Activated CD8-positive, alpha-beta T cell treated with anti-CD3 and anti-CD28 coated beads for 36 hours (primary cell): ENCODE measurements at places on chromosomes 11 and 22. TPM values are rescaled to one million over a fixed set of nuclear protein-coding genes. Genes with fewer than 3 reads are reported as not detected.

DNA sequence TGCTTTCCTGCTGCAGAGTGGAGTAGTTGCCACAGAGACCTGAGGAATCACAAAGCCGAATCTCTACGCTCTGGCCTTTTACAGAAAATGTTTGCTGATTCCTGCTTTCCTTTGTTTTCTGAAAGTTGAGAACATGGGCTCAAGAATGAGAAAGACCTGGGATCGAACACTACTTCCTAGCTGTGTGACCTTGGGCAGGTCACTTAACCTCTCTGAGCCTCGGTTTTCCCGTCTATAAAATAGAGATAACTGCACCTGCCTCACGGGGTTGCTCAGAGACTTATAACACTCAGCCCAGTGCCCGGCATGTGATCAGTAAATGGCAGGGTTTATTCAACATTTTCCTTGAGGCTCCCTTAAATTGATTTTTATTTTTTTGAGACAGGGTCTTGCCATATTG, 70.9 kb upstream of the ALX4 start:
- H3K27ac ChIP-seq, result no peak overlapping the region
- H3K4me3 ChIP-seq, result no peak overlapping the region
- DNase-seq, result no peak
- no peaks in the 10 kb centered on the region for H3K4me1 ChIP-seq
- peaks cover 5% of the 10 kb centered on the region for H3K27me3 ChIP-seq

DNA sequence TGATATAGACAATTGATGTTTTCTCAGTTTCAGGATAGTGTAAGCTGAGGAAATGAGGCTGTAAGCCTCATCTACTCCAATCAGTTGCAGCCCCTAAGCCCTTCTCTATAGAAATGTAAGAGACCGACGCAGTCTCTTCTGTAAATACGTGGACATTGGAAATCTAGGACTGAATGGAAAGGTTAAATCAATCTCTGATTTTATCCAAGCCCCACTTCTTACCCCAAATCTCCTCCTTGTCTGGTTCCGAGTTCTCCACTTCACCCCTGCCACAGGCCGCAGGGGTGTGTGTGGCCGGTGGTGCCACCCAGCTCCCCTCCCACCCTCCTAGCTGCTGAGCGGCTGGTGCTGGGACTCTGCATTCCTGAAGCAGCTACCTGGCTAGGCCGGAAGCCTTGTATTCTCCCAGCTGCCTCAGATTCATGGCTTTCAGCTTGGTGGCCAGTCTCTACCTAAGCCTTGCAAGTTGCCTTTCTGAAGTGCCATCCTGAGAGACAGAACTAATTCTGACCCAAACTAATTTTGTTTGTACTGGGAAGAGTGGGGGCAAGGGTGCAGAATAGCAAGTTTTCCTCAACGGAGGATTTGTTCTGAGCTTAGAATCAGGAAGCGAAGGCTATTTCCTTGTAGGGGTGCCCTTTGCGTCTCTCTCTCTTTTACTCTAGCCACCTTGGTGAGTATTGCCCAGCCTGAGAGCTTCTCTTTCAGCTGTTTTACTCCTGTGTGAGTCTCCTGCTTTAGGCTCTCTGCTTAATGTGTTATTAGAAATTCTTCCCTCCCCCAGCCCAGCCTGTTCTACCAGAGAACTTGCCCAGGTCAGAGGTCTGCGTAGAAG, 749 bp downstream of the VWA5A start:
- H3K27me3 ChIP-seq, result peaks cover 5% of the 10 kb centered on the region
- H3K27ac ChIP-seq, result peak overlapping the region; percentile 80
- H3K36me3 ChIP-seq, result peaks cover 5% of the 10 kb centered on the region
- H3K4me3 ChIP-seq, result peak overlapping the region; percentile 82
- DNase-seq, result no peak
- H3K4me1 ChIP-seq, result peaks cover 10% of the 10 kb centered on the region

DNA sequence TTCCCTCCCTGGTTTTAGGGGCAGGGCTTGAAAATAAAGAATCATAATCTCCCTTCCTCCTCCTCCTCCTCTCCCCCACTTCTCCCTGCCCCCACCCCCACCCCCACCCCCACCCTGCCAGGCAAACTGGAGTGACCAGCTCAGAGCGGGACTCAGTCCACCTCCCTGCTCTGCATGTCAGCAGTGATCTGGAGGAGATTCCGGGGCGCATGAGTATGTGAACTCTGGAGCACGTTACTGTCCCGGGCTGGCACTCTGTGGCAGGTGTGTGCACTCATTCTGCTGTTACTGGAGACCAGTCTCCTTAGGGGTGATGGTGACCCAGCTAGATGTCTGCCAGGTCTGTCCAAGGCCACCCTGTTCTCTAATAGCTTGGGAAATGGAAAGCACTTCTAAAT, 33.9 kb downstream of the MARK2 start:
- H3K4me1 ChIP-seq, result peaks cover 82% of the 10 kb centered on the region
- no peak overlapping the region for H3K27ac ChIP-seq
- peaks cover 25% of the 10 kb centered on the region for H3K36me3 ChIP-seq
- H3K4me3 ChIP-seq, result no peak overlapping the region
- DNase-seq, result no peak

DNA sequence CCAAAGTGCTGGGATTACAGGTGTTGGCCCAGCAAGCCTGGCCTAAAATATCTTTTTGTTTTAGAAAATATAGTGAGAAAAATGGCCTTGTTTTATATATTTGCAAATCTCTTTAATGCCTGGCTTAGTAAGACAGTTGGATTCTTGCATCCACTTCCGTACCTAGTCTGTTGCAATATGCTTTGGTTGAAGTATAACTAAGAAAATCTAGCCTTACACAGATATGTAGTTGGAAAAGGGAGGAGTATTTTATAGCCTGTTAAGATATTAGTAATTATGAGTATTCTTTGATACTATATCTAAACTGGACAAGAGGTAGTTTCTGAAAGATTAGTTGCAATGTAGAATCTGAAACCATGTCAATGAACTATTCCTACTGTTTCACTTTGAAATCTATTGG, 65.1 kb downstream of the ZNRF3 start:
- H3K4me1 ChIP-seq, result no peaks in the 10 kb centered on the region
- no peak overlapping the region for H3K4me3 ChIP-seq
- peaks cover 66% of the 10 kb centered on the region for H3K27me3 ChIP-seq
- peaks cover 9% of the 10 kb centered on the region for H3K36me3 ChIP-seq

- peak; percentile 68 for DNase-seq
- H3K4me3 ChIP-seq, result no peak overlapping the region
- H3K36me3 ChIP-seq, result no peaks in the 10 kb centered on the region
- H3K4me1 ChIP-seq, result peaks cover 2% of the 10 kb centered on the region
- no peak overlapping the region for H3K27ac ChIP-seq
- H3K27me3 ChIP-seq, result no peaks in the 10 kb centered on the region
Observed at GRCh38 chr22:41762980-41763779, 37.3 kb upstream of the CCDC134 start.

DNA sequence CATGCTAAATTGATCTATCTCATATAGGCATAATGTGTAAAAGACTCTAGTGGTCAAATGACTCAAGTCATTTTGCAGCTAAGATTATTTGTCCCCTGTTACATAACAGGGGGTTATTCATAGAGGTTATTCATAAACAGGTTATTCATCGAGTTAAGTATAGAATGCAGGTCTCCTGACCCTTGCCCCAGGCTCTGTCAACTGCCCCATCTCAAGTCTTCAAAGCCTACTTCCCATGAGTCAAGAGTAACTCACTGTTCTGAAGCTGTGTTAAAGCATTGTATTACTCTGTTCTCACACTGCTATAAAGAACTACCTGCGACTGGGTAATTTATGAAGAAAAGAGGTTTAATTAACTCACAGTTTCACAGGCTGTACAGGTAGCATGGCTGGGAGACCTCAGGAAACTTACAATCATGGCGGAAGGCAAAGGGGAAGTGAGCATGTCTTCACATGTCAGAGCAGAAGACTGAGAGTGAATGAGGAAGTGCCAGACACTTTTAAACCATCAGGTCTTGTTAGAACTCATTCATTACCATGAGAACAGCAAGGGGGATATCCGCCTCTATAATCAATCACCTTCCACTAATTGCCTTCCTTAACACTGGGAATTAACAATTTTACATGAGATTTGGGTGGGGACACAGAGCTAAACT, 226.2 kb upstream of the BLID start:
- H3K4me3 ChIP-seq, result no peak overlapping the region
- H3K36me3 ChIP-seq, result no peaks in the 10 kb centered on the region
- no peak for DNase-seq
- no peak overlapping the region for H3K27ac ChIP-seq
- H3K27me3 ChIP-seq, result no peaks in the 10 kb centered on the region

Gene PRDM10
- total RNA-seq, result 18.8 TPM

DNA sequence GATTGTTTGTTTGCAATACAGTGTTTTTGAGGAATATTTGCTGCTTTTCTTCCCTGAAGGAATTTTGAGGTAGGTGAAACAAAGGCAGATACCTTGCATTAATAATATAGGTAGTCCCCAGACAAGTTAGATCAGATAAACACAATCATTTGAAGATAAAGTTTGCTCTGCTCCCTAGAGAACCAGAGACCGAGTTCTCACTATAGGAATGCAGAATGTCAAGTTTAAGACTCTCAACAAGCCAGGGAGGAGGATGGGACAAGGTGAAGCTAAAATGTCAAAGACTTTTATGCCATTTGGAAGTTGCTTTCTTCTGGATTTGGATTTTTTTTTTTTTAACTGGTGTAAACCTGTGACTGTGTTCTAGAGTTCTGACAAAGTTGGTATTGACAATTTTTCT, 364.7 kb downstream of the TTC28 start:
- H3K27ac ChIP-seq, result no peak overlapping the region
- no peaks in the 10 kb centered on the region for H3K36me3 ChIP-seq
- no peak for DNase-seq
- H3K27me3 ChIP-seq, result no peaks in the 10 kb centered on the region
- H3K4me1 ChIP-seq, result no peaks in the 10 kb centered on the region

Gene AGBL2
- 7.1 TPM for total RNA-seq

Gene TMEM218
- 13.3 TPM for total RNA-seq

Gene CLDN5
- total RNA-seq, result not detected

Gene DEFB131B
- total RNA-seq, result not detected

GRCh38 chr11:30018495-30018894, 1.7 kb upstream of the KCNA4 start:
- no peak for DNase-seq
- peaks cover 22% of the 10 kb centered on the region for H3K27me3 ChIP-seq
- H3K4me1 ChIP-seq, result no peaks in the 10 kb centered on the region
- no peak overlapping the region for H3K4me3 ChIP-seq

Gene CBLIF
- total RNA-seq, result not detected

GRCh38 chr11:31714840-31715239, 96.3 kb downstream of the PAX6 start:
- peaks cover 6% of the 10 kb centered on the region for H3K36me3 ChIP-seq
- no peak overlapping the region for H3K27ac ChIP-seq
- DNase-seq, result no peak
- H3K27me3 ChIP-seq, result no peaks in the 10 kb centered on the region
- H3K4me3 ChIP-seq, result no peak overlapping the region

- no peaks in the 10 kb centered on the region for H3K36me3 ChIP-seq
- DNase-seq, result no peak
- H3K27ac ChIP-seq, result no peak overlapping the region
- no peaks in the 10 kb centered on the region for H3K27me3 ChIP-seq
Observed at GRCh38 chr11:67644042-67644441, 4.5 kb upstream of the TBX10 start.

- H3K27me3 ChIP-seq, result peaks cover 1% of the 10 kb centered on the region
- H3K36me3 ChIP-seq, result no peaks in the 10 kb centered on the region
- no peaks in the 10 kb centered on the region for H3K4me1 ChIP-seq
- DNase-seq, result no peak
- no peak overlapping the region for H3K4me3 ChIP-seq
- no peak overlapping the region for H3K27ac ChIP-seq
Observed at GRCh38 chr11:78977009-78977408, 402.3 kb upstream of the NARS2 start.

GRCh38 chr22:47458348-47458747, 695.9 kb downstream of the TBC1D22A start:
- no peaks in the 10 kb centered on the region for H3K36me3 ChIP-seq
- no peak for DNase-seq
- H3K27ac ChIP-seq, result no peak overlapping the region
- H3K4me3 ChIP-seq, result no peak overlapping the region

GRCh38 chr11:10688401-10688800, 5.2 kb downstream of the IRAG1 start:
- H3K4me3 ChIP-seq, result no peak overlapping the region
- no peaks in the 10 kb centered on the region for H3K36me3 ChIP-seq
- H3K27ac ChIP-seq, result no peak overlapping the region
- peaks cover 1% of the 10 kb centered on the region for H3K27me3 ChIP-seq
- H3K4me1 ChIP-seq, result no peaks in the 10 kb centered on the region

Gene OR6A2
- 0.16 TPM for total RNA-seq

DNA sequence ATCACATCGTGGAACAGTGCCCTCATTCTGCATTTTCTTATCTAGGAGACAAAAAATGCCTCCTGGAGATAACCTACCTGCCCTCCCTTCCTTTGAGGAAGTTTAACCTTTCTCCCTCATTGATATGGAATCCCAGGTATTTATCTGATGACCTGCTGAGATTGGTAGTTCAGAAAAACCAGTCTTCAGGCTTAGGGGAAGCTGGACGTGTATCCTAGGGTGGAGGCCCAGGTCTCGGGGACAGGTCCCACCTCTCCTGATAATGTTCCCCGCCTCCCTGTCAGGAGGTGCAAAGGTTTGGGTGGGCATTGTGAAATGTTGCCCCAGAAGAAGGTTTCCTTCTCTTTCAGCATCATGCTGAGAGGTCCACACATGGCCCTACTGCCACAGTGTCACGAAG, 186.9 kb upstream of the NAV2 start:
- DNase-seq, result no peak
- no peak overlapping the region for H3K4me3 ChIP-seq
- H3K27ac ChIP-seq, result no peak overlapping the region
- H3K36me3 ChIP-seq, result no peaks in the 10 kb centered on the region
- no peaks in the 10 kb centered on the region for H3K4me1 ChIP-seq

DNA sequence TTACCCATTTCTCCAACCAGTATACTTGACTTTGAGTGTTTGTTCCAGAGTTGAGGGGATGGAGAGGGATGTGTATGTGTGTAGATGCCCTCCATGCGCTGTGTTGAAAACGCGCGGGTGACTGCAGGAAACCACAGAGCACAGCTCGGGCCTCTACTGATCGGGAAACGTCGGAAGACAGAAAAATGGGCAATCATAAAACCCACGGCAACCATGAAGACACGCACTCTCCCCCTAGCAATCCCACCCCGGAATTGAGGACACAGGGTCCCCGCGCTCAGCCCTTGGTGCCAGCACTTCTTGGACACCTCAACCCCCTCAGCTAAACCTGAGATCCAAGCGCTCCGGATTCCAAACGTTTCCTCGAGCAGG, 251 bp upstream of the UQCC3 start:
- H3K27me3 ChIP-seq, result no peaks in the 10 kb centered on the region
- peaks cover 64% of the 10 kb centered on the region for H3K36me3 ChIP-seq
- peak overlapping the region; percentile 98 for H3K27ac ChIP-seq
- peaks cover 39% of the 10 kb centered on the region for H3K4me1 ChIP-seq
- DNase-seq, result no peak

DNA sequence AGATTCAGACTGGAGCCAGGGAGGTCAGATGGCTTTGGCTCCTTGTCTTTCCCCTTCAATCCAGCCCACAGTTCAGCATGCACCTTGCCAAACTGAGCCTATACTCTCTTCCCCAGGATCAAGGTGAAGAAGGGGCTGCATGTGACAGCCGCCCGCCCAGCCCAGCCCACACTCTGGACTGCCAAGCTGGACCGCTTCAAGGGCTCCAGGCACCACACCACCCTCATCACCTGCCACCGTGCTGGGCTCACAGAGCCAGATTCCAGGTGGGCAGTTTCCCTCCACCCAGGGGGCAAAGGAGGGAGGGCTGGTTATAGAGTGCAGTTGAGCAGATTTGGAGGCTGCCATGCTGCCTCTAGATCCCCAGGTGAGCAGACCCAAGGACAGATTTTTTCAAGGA, 6.1 kb downstream of the TMEM132A start:
- H3K4me3 ChIP-seq, result no peak overlapping the region
- no peak for DNase-seq
- no peaks in the 10 kb centered on the region for H3K36me3 ChIP-seq
- no peak overlapping the region for H3K27ac ChIP-seq
- peaks cover 7% of the 10 kb centered on the region for H3K4me1 ChIP-seq
